ENCODE measurements at places on chromosomes 12 and 14.
A peak's percentile ranks its signal among the peaks of the same experiment; 100 is the strongest.

GRCh38 chr12:124045671-124046455 is 72.8 kb downstream of the ZNF664 start:
- DNase-seq, result no peak

DNA sequence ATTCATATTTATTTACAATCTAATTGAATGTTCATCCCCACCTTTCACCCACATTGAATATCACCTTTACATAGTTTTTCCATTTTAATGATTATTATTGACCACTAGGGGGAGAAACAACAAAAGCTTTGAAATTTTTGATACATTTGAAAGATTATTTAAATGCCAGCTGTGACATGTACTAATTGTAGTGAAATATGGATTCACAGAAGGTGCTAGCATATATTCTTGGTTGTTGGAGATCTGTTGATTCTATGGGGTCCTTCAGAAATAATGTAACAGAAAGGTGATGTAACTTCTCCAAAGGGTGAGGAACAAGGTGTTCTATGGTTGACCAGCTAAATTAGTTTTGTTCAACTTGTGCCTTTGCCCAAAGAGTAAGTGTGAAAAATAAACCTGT is 22.4 kb upstream of the GPR33 start:
- DNase-seq, result no peak

DNA sequence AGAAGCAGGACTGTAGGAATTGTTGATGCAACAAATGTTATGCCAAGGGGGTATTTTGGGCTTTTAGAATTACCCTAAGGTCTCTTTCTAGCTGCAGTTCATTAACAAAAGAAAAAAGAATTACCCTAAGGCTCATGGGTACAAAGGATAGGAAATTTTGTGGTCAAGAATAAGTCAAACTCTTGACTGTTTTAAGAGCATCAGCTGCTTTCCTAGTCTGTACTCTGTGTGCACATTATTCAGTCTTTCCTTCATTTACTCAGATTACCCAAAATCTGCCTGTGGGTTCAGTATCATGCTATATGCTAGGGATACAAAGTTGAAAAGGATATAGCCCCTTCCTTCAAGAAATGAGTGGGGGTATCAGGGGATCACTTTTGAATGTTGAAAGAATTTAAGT is 36.5 kb upstream of the CCDC88C start:
- DNase-seq, result no peak

- DNase-seq, result peak; percentile 7
These were observed 839 bp downstream of the SLC38A1 start for GRCh38 chr12:46267825-46268582.

GRCh38 chr12:42698213-42698612 is 108.7 kb upstream of the PRICKLE1 start:
- DNase-seq, result no peak

- peak; percentile 22 for DNase-seq
These were observed 3.7 kb downstream of the TMEM52B start for GRCh38 chr12:10182354-10183049.
